ENCODE measurements at places on chromosomes 6 and 20.

- DNase-seq = no peak
Measured at GRCh38 chr20:57977141-57977540, 251.3 kb downstream of the ANKRD60 start.

- no peak for DNase-seq
Measured at GRCh38 chr6:86775893-86776292, 161.4 kb upstream of the HTR1E start.

DNA sequence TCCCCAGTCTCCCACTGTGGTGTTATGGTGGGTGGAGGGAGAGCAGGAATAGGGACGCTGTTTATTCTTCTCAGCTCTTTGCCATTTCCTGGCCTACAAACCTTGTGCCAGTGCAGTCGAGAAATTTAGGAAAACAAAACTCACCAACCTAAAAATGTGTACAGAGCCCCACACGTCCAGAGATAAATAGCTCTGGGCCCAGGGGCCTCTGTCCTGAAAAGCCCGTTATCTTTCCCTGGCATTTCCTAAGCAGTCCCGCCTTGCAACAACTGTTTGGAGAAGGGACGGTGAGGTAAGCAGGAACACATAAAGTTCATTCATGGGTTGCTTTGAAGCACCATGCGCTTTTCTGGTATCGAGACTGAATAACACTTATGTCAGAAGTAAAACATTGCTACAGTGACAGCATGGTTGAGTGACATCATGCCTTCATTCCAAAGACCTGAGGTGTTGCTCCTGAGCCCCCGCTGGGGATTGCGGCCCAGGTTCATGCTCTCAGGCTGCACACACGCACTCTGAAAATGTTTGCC is 80.1 kb upstream of the NXT1 start:
- no peak for DNase-seq

GRCh38 chr6:4637691-4638433 is 138.3 kb upstream of the CDYL start:
- DNase-seq = no peak

- no peak for DNase-seq
Measured at GRCh38 chr6:47599512-47599911, 98.9 kb upstream of the ADGRF4 start.

DNA sequence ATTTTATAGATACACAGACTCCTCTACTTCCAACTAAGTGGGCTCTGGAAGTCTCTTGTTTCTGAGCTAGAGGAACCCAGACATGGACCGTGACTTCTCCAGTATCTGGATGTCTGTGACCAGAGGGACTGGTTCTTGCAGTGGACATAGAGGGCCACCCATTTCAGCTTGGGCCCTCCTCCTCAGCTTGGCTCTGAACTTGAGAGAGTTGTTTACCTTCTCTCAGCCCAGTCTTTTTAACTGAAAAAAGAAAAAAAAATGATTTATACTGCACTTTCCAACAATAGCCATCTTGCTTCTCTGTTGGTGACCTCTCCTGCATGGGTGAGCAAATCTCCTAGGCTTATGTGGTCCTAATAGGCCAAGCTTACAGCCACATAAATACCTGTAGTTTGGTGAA is 60.3 kb upstream of the TMEM181 start:
- DNase-seq = no peak

- DNase-seq = no peak
Measured at GRCh38 chr6:112004201-112005012, 49.5 kb upstream of the CCN6 start.

DNA sequence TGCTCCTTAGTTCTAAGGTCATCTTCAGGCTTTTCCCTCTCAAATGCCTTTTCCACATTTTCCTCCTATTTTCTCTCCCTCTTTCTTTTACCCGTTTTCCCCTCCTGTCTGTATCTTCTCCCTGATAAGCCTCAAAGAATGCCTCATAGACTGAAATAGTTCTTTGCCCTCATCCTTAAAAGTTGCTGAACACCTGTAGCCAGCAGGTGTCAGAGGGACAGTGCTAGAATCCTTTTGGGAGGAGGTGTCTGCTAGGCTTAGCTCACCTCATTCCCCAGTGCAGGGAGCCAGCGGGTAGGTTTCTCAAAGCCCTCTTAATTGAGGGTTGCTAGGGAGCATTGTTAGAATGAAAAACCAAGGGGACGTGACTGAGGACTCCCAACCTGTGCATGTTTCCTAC is 204.0 kb downstream of the TSHZ2 start:
- DNase-seq = no peak

DNA sequence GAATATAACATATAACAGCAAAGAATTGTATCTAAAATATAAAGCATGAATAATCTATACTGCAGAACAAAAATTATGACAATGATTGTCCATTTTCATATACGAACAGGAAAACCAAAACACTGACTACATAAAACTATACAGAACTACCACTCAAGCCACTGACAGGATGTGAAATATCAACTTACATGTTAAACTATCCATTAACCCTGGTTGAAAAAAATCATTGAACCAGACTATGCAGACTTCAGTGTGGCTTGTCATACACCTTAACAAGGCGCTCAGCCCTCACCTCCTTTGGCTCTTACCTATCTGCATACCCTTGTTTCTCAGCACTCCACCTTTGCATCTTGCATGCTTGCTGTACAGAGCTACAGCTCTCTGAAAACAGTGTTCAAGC is 34.9 kb downstream of the ASCC3 start:
- no peak for DNase-seq

DNA sequence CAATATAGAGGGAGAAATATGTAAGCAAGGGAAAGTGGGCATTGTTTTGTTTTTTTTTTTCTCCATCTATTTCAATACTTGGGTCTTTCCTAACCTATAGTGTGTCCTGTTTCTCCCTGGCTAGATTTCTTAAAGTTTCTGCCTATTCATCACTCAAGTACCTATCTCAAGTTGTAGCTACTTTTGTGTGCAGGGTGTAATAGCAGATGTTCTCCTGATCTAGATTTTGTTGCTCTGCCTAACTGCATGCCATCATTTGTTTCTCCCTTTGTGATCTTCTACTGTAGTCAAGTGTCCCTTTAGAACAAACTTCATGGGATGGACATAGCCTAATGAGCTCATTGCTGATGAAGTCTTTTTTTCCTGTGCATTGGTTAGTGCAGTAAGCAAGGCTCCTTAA is 45.8 kb downstream of the TOP1 start:
- DNase-seq = no peak

GRCh38 chr6:10276660-10277287 is 138.1 kb downstream of the TFAP2A start:
- no peak for DNase-seq

DNA sequence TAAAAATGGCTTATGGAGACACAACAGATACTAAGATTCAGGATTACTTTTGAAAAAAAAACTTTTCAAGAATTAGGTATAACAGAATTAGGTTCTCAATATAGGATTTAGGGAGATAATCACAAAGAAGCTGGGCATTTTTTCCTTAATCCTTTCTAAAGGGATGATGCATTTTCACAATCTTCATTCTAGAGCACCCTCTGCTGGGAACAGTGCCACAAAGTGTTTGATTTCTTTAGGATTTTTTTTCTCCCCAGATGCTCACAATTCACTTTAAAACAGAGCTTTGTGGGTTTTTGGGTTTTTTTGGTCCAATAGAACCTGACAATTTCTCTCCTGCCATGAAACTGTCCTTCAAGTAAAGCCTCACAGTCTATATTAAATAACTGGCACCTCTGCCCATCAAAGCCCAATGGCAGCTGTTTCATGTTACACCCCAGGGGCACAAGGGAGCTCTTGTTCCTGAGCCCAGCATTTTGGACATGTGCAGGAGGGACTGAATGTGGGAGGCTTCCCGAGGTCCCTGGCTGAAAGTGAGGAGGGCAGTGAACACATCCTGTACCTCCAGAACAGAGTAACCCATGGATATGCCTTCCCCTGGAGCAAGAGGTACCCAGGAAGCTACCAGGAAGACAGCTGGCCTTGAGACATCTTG is 39.7 kb downstream of the PREP start:
- no peak for DNase-seq

DNA sequence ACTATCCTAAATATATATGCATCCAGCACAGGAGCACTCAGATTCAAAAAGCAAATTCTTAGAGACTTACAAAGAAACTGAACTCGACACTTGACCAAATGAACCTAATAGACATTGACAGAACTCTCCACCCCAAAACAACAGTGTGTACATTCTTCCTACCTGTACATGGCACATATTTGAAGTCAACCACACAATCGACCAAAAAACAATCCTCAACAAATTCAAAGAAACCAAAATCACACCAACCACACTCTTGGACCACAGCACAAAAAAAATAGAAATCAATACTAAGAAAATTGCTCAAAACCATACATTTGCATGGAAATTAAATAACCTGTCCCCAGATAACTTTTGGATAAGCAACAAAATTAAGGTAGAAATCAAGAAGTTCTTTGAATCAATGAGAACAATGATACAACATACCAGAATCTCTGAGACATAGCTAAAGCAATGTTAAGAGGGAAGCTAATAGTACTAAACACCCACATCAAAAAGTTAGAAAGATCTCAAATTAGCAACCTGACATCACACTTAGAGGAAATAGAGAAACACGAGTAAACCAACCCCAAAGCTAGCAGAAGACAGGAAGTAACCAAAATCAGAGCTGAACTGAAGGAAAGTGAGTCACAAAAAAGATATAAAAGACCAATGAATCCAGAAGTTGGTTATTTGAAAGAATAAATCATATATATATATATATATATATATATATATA is 12.5 kb upstream of the TREM1 start:
- DNase-seq = no peak

DNA sequence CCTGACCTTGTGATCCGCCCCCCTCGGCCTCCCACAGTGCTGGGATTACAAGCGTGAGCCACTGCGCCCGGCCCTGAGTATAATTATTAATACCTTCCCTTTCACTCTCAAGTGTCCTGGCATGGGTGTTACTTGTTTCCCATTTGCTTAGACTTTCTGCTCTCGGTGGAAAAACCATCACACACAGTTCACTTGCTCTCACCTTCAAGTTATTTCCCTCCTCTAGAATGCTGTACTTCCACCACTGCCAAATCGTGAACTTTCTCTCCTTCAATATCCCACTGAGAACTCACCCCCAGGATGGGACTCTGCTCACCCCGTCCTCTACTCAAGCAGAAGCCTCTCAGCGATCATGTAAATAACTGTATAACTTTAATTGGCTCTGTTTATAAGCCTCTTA is 4.6 kb upstream of the HIVEP1 start:
- no peak for DNase-seq

- no peak for DNase-seq
Measured at GRCh38 chr6:170473301-170473717, 79.8 kb downstream of the PSMB1 start.

DNA sequence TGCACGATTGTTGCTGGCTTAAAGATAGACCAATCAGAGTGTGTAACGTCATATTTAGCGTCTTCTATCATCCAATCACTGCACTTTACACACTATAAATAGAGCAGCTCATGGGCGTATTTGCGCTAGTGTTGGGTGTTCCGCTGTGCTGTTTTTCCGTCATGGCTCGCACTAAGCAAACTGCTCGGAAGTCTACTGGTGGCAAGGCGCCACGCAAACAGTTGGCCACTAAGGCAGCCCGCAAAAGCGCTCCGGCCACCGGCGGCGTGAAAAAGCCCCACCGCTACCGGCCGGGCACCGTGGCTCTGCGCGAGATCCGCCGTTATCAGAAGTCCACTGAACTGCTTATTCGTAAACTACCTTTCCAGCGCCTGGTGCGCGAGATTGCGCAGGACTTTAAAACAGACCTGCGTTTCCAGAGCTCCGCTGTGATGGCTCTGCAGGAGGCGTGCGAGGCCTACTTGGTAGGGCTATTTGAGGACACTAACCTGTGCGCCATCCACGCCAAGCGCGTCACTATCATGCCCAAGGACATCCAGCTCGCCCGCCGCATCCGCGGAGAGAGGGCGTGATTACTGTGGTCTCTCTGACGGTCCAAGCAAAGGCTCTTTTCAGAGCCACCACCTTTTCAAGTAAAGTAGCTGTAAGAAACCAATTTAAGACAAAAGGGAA is 57.9 kb downstream of the TRIM38 start:
- peak; percentile 87 for DNase-seq

DNA sequence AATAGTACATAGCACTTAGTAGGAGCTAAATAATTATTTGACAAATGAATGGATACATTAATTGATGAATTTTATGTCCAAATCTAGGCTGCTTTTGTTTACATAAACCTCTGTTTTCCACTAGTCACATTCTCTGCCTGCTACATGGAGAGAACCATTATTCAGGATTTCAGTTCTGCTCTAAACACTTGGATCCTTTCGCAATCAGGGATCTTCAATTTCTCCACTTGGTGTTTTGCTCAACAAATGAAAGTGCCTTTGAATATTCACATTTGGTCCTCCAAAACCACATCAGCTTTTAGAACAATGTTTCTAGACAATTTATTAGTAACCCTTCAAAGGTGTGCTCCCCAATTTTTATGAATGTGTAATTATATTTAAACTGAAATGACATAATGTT is 30.6 kb upstream of the HLA-DQB1 start:
- no peak for DNase-seq
